ENCODE measurements at places on chromosomes 16 and 17.

DNA sequence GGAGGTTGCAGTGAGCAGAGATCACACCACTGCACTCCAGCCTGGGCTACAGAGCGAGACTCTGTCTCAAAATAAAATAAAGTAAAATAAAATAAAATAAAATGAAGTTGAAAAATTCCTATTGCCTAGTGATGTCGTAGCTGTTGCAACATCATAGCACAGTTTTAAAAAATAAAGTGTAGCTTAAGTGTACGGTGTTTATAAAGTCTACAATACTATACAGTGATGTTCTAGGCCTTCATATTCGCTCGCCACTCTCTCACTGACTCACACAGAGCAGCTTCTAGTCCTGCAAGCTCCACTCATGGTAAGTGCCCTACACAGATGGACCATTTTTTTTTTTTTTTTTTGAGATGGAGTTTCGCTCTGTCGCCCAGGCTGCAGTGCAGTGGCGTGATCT lies 43.5 kb upstream of the MNT start:
- DNase-seq, result no peak

DNA sequence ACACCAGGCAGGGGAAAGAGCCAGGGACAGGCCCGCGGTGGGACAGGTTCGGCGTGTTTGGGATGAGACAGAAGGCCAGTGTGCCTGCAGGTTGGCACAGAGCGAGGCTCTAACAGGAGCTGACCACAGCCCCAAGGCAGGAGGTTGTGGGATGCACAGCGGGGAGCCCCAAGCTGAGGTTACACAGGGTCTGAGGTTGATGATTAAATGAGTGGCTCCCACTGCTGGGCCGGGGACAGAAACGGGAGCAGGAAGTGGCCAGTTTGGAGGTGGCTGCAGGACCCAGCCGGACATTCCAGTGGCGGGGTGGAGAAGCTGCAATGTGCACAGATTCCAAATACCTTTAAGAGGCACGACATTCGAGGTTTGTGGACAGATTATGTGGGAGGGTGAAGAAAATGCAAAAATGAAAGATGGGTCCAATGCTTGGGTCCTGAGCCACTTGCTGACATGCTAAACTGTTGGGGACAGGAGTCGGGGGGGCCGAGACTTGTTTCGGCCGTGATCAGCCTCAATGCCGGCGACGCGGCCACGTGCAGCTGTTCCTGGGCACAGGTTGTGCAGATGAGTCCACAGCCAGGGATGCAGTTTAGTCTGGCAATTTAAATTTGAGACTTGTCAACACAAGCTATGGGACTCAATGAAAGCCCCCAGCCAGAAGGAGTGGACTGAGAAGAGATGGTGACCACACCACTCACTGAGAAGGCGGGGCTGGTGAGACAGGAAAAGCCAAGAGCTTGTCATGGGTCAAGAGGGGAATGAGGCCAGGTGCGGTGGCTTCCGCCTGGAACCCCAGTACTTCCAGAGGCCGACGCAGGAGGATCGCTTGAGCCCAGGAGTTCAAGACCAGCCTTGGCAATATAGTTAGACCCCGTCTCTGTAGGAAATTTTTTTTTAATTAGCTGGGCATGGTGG lies 8.7 kb downstream of the ENPP7 start:
- DNase-seq, result no peak

- no peak for DNase-seq
These were observed 130.2 kb downstream of the MYO1D start for GRCh38 chr17:32746698-32747097.

DNA sequence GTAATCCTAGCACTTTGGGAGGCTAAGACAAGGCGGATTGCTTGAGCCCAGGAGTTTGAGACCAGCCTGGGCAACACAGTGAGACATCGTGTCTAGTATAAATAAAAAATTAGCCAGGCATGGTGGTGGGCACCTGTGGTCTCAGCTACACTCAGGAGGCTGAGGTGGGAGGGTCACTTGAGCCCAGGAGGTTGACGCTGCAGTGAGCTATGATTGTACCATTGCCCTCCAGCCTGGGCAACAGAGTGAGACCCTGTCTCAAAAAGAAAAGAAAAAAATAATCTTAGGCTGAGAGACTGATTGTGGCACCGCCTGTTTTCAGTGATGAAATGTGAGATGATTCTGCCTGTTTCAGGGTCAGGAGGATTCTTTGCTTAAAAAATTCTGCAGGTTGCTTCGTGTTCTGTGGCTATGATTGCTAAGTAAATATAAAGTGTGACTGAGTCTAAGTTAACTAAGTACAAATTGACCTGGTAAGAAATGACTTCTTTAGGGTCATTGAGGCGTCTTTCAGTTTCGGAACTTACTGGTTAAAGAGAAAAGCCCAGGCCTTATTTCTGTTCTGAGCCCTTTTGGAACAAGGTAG lies 128.3 kb downstream of the SOCS1 start:
- no peak for DNase-seq

- DNase-seq, result no peak
These were observed 33.2 kb downstream of the ACTG1 start for GRCh38 chr17:81479175-81480071.

- no peak for DNase-seq
These were observed 194.5 kb downstream of the FOXL1 start for GRCh38 chr16:86772671-86773353.

DNA sequence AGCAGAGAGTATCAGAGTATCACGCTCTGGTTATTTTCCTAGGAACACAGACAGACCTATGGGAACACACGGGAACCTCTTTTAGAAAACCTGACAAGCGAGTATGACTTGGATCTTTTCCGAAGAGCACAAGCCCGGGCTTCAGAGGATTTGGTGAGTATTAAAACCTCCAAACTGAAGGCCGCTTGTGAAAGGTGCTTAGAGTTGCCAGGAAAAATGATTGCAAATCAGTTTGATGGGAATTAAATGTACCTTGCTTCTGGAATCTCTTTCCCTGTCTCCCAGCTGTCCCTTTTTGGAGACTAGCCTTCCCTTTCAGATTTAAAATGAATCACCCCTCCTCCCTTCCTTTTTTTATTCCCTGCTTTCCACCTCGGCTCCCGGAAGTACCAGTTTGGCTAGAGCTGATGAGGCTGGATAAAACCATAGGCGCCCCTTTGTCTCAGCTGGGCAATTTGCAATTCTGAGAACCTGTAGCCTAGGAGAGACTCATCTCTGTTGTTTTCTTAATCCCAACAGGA lies 27.3 kb downstream of the KAT7 start:
- DNase-seq, result no peak

DNA sequence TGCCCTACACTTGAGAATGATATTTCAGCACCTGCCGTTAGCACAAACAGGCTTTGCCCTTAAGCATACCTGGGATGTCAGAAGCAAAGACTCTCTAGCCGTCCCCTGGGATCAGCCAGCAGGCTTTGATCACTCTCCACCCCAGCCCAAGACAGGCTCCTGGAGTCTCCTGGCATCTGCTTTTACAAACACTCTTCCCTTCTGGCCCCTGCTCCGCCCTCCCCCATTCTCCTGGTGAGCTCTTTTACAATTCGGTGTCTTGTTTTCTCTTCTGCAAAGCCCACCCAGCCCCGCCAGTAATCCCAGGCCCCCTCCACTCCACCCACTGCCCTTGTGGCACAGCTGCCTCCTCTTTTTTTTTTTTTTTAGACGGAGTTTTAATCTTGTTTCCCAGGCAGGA lies 50.4 kb downstream of the KATNIP start:
- DNase-seq, result no peak

- no peak for DNase-seq
These were observed 20.1 kb downstream of the EPOP start for GRCh38 chr17:38654411-38655398.

All from stimulated activated CD4-positive, alpha-beta T cell treated with anti-CD3 and anti-CD28 coated beads, Interleukin-15, amount 100 ng/mL, for 48 hours (primary cell).